Activated B cell treated with CpG ODN at 0.5 μM for 24 hours (primary cell): ENCODE measurements at places on chromosomes 12 and 14. TPM values are rescaled to one million over a fixed set of nuclear protein-coding genes. Genes with fewer than 3 reads are reported as not detected.

DNA sequence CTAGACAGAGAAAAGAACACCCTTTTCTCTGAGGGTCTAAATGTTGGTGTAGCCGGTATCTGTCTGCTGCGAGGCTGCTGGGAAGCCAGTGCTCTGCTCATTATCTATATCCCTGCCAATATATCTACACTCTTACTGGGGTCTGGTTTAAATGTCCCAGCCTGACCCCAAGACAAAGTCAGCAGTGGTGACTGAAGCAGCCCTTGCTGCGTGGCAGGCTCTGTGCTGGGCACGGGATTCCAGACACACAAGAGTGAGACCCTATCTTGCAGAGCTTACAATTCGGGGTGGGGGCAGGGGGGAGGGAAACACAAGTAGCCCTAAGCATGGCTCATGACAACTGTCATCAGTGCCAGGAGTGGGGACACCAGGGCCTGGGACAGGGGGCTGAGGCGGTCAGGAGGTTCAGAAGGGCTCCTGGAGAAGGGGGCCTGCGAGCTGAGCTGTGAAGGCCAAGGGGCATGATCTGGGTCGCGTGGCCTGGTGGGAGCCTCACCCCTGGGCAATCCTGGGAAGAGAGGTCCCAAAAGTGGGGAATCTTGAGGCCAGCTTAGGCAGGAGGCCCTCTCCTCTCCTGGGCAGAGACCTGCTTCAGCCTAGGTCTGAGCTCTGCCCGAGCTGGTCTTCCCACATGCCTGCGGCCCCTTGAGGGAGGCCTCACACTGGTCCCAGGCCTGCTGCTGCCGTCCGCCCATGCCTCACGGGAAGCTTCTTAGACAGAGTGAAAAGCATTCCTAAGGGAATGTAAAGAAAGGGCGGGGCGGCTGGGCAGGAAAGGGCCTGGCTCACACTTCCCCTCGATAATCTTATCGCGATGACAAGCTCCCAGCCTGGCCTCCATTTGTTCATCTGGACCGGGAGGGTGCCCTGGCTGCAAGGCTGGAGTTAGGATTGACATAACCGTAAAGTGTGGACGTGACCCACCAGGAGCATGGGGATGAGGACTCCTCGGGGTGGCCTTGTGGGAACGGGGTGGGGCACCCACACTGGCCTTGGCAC, 7.3 kb upstream of the RCOR1 start:
- no peak for DNase-seq

Gene SOAT2
- total RNA-seq = not detected in 2 replicates

Gene SYNDIG1L
- total RNA-seq = not detected in 2 replicates

GRCh38 chr14:74784634-74785033, 21.5 kb downstream of the YLPM1 start:
- no peak for DNase-seq

DNA sequence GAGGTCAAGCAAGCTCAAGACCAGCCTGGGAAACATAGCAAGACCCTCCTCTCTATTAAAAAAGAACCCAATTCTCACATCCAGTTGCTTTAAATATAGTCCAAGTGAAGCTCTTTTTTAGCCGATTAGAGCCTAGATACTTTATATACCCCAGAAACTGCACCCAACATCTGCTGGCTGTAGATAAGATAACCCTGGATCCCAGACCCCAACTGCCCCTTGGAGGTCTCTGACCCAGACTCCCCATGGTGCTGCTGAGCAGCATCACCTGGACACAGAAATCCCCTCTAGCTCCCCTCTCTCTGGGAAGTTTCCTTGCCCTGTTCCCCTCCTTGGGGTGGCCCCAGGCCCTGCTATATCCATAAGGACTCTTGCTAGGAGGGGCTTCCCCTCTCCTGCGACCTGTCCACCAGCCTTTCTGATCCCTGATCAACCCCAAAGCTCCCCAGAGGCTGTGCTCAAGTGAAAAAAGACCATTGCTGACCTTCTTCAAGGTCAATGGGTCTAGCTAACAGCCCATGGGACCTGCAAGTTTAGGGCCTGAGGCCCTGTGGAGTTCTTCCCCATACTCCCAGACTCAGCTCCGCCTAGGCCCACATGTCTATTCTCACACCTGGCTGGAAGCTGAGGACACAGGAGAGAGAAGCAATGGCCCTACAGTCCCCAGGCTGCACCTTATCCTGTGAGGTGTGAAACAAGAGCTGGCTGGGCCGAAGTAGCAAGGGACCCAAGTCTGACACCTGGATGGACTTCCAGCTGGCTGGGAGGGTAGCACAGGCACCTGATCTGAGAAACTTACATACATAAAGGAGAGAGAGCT, 56.2 kb downstream of the ARL6IP4 start:
- no peak for DNase-seq

GRCh38 chr12:46702581-46703344, 123.0 kb downstream of the SLC38A4 start:
- DNase-seq = no peak
